ENCODE measurements at places on chromosomes 16 and 17. TPM values are rescaled to one million over a fixed set of nuclear protein-coding genes. Genes with fewer than 3 reads are reported as not detected.

DNA sequence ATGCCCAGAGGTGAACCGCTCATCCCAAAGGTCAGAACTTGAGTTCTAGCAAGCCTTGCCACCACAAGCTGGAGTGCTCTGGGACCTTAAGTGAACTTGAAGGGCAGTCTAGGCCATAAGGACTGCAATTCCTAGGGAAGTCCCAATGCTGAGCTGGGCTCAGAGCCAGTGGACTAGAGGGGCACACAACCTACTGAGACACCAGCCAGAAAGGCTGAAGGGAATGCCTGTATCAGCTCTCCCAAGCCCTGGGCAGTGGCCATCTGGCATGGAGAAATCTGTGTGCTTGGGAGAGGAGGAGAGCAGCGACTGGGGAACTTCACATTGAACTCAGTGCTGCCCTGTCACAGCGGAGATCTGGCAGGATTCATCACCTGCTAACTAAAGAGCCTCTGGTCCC, 201.3 kb downstream of the CEP112 start:
- no peak overlapping the region for H3K27ac ChIP-seq
- no peaks in the 10 kb centered on the region for H3K27me3 ChIP-seq
- H3K4me3 ChIP-seq = no peak overlapping the region
- no peaks in the 10 kb centered on the region for H3K4me1 ChIP-seq

- no peaks in the 10 kb centered on the region for H3K4me1 ChIP-seq
- H3K4me3 ChIP-seq = no peak overlapping the region
- H3K36me3 ChIP-seq = peaks cover 93% of the 10 kb centered on the region
- no peak overlapping the region for H3K27ac ChIP-seq
- DNase-seq = peak; percentile 31
Observed at GRCh38 chr16:1669698-1670097, 8.4 kb upstream of the JPT2 start.

GRCh38 chr17:43468691-43469139, 15.1 kb upstream of the DHX8 start:
- no peaks in the 10 kb centered on the region for H3K27me3 ChIP-seq
- no peak overlapping the region for H3K27ac ChIP-seq
- no peaks in the 10 kb centered on the region for H3K4me1 ChIP-seq

- H3K4me3 ChIP-seq = no peak overlapping the region
- no peak for DNase-seq
- no peaks in the 10 kb centered on the region for H3K27me3 ChIP-seq
- H3K36me3 ChIP-seq = no peaks in the 10 kb centered on the region
- peaks cover 77% of the 10 kb centered on the region for H3K4me1 ChIP-seq
Observed at GRCh38 chr17:78414178-78415162, 36.0 kb downstream of the PGS1 start.

DNA sequence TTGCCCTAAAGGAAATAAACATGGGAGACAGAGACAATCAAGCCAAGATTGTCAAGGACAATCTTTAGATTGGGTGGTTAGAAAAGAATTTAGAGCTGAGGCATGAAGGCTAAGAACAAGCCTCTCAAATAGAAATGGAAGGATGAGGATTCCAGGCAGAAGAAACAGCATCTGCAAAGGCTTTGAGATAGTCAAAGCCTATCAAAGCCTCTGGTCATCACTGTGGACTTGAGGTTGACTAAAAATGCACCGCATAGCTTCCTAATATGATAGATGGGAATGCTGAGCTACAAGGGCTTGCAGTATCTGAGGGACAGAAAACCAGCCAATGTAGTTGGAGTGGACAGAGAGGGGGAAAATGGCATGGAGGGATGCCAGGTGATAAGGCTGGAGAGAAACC, 109.8 kb upstream of the FAM20A start:
- H3K36me3 ChIP-seq = no peaks in the 10 kb centered on the region
- peak overlapping the region; percentile 54 for H3K27ac ChIP-seq
- H3K4me1 ChIP-seq = peaks cover 10% of the 10 kb centered on the region
- H3K27me3 ChIP-seq = no peaks in the 10 kb centered on the region

DNA sequence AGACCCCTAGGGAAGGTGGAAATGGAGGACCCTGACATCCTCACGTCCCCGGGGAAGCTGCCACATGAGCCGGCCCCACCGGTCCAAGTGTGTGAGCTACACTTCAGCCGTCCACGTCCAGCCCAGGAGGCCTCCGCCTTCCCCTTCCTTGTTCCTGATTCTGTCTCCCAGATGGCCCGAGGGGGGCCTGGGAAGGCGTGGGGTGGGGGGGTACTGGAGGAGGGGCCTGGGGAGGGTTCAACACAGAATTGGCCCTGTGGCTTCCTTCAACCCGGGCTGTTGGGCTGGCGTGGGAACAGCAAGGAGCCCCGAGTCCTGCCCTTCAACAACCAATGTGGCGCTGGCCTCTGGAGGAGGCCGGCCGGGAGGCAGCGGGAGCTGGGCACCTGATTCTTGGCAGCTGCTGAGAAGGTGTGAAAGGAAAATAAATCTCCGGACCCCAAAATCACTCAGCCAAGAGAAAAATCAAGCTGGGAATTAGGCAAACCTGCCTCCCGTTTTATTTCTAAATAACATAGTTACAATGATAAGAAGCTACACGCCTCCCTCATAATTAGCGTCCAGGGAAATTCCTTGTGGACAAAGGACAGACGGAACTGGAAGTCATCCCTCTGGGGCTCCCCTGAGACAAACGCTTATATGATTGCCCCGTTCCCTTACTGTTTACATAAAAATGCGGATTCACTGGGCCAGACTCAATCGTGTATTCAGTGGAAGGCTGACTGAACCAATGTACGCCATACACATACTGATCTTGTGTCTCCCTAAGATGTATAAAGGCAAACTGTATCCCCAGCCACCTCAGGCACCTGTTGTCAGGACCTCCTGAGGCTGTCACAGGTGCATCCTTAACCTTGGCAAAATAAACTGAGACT, 1.8 kb upstream of the APRT start:
- H3K36me3 ChIP-seq = peaks cover 11% of the 10 kb centered on the region
- DNase-seq = no peak
- H3K27me3 ChIP-seq = no peaks in the 10 kb centered on the region
- H3K4me1 ChIP-seq = peaks cover 11% of the 10 kb centered on the region
- H3K4me3 ChIP-seq = no peak overlapping the region

DNA sequence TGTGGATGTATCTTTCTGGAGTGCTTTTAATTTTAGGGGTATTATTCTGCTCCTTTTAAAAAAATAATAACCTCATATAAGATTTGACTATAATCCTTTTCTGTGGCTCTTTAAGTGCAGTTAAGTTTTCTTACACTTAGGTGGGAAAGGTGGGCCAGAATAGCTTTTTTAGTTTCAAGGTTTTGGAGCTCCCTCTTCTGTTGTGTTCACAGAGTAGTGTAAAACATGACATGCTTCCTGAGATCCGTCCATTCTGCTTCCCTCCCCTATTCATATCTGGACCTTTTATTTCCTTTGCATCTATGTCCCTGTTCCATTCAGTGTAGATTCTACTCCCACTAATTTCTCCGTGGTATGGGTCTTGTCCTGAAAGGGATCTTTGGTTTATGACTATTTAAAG, 12.8 kb downstream of the LRRC36 start:
- no peaks in the 10 kb centered on the region for H3K27me3 ChIP-seq
- DNase-seq = no peak
- no peaks in the 10 kb centered on the region for H3K4me1 ChIP-seq
- H3K27ac ChIP-seq = no peak overlapping the region
- no peaks in the 10 kb centered on the region for H3K36me3 ChIP-seq

GRCh38 chr17:7656958-7657609, 6.4 kb downstream of the ATP1B2 start:
- H3K27me3 ChIP-seq = peaks cover under 1% of the 10 kb centered on the region
- peak overlapping the region; percentile 47 for H3K27ac ChIP-seq
- H3K4me1 ChIP-seq = no peaks in the 10 kb centered on the region
- H3K4me3 ChIP-seq = no peak overlapping the region
- H3K36me3 ChIP-seq = no peaks in the 10 kb centered on the region

GRCh38 chr16:30557707-30557956, 542 bp downstream of the ZNF764 start:
- no peaks in the 10 kb centered on the region for H3K27me3 ChIP-seq
- peaks cover 4% of the 10 kb centered on the region for H3K36me3 ChIP-seq
- H3K27ac ChIP-seq = peak overlapping the region; percentile 97
- no peak for DNase-seq

- no peaks in the 10 kb centered on the region for H3K27me3 ChIP-seq
- H3K4me1 ChIP-seq = peaks cover 10% of the 10 kb centered on the region
- no peak overlapping the region for H3K27ac ChIP-seq
- H3K36me3 ChIP-seq = no peaks in the 10 kb centered on the region
- DNase-seq = no peak
Observed at GRCh38 chr17:15444805-15445204, 22.6 kb downstream of the CDRT4 start.

Gene EFNB3
- 0.36 TPM for total RNA-seq

Gene SRCIN1
- total RNA-seq = 1.1 TPM

Gene C1QTNF8
- total RNA-seq = not detected

Gene SLC12A3
- total RNA-seq = 0.08 TPM

Gene STAC2
- total RNA-seq = 0.65 TPM

Data from heart left ventricle (tissue), 16 donors.